Activated naive CD8-positive, alpha-beta T cell treated with anti-CD3 and anti-CD28 coated beads for 36 hours (primary cell): ENCODE measurements at places on chromosomes 1 and 21. TPM values are rescaled to one million over a fixed set of nuclear protein-coding genes. Genes with fewer than 3 reads are reported as not detected.

Gene MSH4
- 0.22 TPM for total RNA-seq

Gene HES3
- not detected for total RNA-seq

Gene OR2T35
- total RNA-seq = not detected

- DNase-seq = no peak
These were observed 23.2 kb downstream of the NUAK2 start for GRCh38 chr1:205298191-205298994.

DNA sequence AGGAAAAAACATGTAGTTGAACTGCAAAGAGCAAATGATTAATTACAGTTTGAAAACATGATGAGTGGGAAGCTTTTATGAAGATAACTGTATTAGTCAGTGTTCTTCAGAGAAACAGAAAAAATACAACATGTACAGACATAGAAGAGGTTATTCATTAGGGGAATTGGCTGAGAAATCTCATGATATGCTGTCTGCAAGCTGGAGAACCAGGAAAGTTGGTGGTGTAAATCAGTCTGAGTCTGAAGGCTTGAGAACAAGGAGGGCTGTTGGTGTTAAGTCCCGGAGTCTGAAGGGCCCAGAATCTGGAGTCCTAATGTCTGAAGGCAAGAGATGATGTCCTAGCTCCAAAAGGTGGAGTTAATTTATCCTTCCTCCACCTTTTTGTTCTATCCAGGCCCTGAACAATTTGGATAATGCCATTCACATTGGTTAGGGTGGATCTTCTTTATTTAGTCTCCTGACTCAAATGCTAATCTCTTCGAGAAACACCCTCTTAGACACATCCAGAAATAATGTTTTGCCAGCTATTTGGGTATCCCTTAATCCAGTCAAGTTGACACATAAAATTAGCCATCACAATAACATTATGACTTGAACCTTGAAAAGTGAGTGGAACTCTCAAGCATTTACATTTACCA, 672.9 kb upstream of the PTBP2 start:
- DNase-seq = no peak

Gene HPCA
- not detected for total RNA-seq

GRCh38 chr1:32754317-32755097, 51.9 kb upstream of the SYNC start:
- peak; percentile 51 for DNase-seq

DNA sequence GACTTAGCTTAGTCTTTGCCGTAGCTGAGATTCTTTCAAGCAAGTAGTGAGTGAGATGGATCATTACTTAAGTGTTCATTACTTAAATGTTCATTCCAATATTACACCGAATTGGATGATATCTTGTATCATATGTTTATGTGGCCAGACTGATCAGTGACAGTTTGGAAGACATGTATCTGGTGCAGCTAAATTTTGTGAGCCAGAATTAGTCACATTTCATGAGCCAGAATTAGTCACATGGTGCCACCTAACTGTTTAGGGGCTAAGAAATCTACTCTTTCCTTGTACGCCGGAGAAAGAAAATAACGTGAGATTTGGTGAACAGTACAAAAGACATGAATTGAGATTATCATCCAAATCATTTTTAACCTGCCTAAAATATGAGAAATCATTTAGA, 355.6 kb downstream of the USP25 start:
- DNase-seq = no peak

Gene TNFSF18
- total RNA-seq = not detected

Gene CHRM3
- total RNA-seq = not detected

DNA sequence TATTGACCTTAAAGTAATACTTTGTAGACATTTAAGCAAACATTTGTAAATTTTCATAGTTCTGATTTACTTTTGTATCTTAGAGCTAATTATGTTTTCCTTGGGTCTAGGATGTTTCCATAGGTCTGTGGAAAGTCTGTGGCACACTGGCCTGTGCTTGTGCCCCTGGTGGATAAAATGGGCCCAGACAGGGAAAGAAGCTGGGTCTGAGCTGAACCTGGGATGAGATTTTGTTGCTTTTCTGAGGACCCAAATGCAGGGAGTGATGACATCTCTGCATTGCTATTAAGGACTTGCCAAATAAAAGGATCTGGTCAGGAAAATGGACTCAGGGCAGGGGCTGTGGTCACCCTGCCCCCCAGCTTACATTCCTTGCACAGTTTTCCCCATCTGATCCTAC, 41.8 kb downstream of the C1orf21 start:
- DNase-seq = no peak

DNA sequence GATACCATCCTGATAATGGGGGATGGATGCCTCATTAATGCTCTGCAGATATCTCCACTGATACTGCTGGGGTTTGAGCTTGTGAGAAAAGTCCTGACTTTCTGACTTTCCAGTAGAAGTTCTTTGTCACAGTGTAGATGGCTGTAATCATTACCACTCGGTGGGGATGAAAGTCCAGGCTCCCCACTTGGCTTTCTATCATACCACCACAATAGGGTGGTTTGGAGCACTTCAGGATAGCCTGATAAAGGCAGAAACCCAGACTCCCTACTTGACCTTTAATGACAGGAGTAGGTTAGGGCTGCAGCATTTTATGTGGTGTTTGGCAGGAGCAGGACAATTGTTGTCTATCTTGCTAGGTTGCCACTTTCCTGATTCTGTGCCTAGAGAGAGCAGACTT, 294.1 kb downstream of the BRINP3 start:
- DNase-seq = no peak

DNA sequence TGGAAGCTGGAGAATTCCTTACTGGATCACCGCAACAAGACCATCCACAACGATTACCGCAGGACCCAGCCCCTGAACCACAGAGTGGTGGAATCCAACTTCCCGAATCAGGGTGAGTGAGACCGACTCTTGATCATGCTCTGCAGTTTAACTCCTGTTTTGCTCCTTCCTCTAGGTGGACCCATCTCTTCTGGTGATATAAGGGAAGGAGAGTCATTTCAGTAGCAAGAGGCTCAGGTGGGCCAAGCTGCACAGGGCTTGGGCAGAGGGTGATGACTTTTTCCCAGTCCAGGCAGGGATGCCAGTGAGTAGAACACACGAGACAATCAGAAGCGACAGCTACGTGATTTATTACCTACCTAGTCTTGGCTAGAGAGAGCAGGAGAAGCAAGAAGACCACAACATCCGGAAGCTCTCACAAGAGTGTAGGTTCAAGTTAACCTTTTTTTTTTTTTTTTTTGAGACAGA, 25.2 kb downstream of the CA6 start:
- peak; percentile 77 for DNase-seq

Gene INAVA
- total RNA-seq = not detected

GRCh38 chr1:199982606-199983005, 44.9 kb upstream of the NR5A2 start:
- no peak for DNase-seq

GRCh38 chr1:159913451-159914192, 11.7 kb downstream of the TAGLN2 start:
- DNase-seq = no peak

- peak; percentile 22 for DNase-seq
These were observed at the start of gene FABP3 for GRCh38 chr1:31373056-31373896. TSS of gene FABP3 (minus strand) at chr1:31373076. CDS start at chr1:31373014, 62 bp downstream.

DNA sequence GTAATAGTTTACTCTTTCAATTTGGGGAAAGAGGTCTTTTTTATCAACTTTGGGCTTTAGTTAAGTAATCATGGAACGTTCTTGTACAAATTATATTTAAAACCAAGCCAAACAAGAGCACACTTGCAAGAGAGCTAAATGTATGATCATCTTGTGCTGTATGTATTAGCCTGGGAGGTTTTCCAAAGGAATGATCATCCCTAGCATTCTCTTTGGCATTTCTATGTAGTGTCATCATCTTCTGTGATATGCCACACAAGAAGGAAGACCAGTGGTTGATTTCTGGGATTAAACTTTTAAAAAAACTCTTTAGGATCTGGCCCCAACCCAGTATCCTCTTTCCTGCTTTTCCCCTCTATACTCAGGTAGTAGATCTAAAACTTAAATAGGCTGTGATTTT, 38.4 kb upstream of the KCNQ4 start:
- DNase-seq = no peak

- no peak for DNase-seq
These were observed 9.3 kb upstream of the GREM2 start for GRCh38 chr1:240621249-240621648.

- DNase-seq = no peak
These were observed 4.7 kb downstream of the PGBD5 start for GRCh38 chr1:230421481-230421880.

- DNase-seq = no peak
These were observed 94.2 kb downstream of the CACNA1E start for GRCh38 chr1:181577475-181577874.

Gene PDE9A
- total RNA-seq = 7.7 TPM

Gene RCSD1
- 56.4 TPM for total RNA-seq

- DNase-seq = no peak
These were observed 5.1 kb downstream of the BEND5 start for GRCh38 chr1:48771561-48771960.
